ENCODE measurements at places on chromosomes 13 and 19.

DNA sequence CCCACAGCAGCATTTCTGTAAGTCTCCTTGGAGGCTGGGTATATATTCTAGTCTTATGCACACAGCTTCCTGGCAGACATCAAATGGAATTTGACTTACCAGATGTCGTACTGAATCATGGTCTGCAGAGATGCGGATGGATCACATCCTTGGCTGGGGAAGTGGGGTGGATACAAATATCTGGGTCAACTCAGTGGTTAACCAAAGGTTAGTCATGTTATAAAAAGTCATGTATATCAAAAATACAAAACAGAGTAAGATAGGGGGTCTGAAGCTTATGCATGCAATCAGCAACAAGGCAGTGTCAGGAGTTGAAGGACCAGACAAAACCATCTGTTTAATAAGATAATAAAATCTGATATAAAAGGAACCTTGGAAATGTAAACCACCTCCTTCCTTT lies 61.9 kb downstream of the WASF3 start:
- DNase-seq, result no peak

DNA sequence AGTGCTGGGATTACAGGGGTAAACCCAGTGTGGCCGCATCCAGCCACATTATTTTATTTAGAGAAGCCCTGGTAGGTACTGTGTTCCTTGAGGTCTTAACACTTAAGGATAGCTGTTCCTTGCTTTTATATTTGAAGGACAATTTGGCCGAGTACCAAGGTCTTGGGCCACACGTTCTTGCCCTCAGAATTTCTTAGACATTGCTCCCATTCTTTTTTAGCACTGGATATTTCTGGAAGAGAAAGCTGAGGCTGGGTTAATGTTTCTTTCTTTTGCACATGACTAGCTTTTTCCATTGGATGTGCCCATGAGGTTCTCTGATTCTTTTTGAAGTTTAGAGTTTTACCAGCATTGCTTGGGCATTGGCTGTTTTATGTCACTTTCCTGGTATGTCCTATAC lies 5.5 kb upstream of the RNF113B start:
- no peak for DNase-seq

GRCh38 chr13:59458908-59459579 lies 704.7 kb downstream of the DIAPH3 start:
- no peak for DNase-seq

- DNase-seq, result no peak
Observed at GRCh38 chr13:110194451-110194850, 112.5 kb downstream of the COL4A1 start.

DNA sequence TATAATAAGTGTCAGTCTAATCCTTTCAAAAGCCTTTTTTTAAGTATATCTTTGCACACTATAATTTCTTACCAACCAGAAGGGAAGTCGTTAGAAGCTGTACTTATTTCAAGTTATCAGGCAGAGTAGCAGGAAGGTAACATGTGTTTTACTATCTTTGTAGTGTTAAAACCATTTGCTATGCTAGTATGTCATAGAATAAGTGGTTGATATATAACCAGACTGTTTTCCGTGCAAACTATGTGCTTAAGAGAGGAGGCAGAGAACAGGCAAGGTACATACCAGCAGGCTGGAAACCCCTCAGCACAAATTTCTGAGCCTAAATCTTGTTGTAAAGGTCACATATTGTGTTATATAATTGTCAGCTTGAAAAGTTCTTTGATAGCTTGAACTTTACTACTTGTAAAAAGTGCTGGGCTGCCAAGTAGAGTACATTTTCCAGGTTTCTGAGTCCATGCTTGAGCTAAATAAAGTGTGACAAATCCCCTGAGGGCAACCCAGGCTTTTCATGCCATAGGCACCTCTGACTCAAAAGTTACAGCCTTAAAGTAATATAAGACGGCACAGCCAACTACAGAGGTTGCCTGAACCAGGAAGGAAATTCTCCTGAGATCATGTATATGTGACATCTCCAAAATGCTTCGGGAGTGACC lies 1297.4 kb downstream of the PCDH9 start:
- DNase-seq, result no peak

DNA sequence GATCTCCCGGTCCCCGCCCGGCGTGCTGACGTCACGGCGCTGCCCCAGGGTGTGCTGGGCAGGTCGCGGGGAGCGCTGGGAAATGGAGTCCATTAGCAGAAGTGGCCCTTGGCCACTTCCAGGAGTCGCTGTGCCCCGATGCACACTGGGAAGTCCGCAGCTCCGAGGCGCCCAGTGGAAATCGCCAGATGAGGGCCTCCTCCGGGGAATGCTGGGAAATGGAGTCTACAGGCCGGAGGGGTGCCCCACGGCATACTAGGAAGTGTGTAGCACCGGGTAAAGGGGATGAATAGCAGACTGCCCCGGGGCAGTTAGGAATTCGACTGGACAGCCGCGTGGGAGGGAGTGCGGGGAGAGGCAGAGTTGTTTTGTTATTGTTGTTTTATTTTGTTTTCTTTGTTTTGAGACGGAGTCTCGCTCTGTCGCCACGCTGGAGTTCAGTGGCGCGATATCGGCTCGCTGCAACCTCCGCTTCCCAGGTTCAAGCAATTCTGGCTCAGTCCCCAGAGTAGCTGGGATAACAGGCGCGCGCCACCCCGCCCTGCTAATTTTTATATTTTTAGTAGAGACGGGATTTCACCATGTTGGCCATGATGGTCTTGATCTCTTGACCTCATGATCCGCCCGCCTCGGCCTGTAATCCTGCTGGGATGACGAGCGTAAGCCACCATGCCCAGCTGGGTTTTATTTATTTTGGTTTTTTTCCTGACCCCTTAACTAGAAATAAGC lies 390 bp upstream of the PPP1R12C start:
- peak; percentile 96 for DNase-seq

DNA sequence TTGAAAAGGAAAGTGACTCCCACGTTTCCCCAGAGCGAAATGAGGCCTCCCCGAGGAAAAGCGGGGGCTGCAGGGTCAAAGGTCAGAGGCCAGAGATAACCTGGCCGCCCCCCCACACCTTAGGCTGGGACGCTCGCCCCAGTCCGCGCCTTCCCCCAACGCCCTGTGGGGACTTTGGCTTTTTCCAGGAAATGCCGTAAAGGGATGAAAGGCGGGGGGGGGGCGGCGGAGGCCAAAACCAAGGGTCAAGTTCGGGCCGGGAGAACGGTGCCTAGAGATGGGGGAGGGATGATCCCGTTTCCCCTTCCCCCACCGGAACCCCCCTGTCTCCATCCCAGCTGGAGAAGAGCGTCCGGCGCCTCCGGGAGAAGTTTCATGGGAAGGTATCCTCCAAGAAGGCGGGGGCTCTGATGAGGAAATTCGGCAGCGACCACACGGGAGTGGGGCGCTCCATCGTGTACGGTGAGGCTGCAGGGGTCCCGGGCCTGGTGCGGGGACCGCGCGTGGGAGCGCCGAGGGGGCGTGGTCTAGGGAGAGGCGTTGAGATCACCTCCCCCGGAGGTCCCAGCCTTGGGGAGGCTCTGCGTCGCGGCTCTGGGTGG lies 575 bp downstream of the SHFL start:
- no peak for DNase-seq

DNA sequence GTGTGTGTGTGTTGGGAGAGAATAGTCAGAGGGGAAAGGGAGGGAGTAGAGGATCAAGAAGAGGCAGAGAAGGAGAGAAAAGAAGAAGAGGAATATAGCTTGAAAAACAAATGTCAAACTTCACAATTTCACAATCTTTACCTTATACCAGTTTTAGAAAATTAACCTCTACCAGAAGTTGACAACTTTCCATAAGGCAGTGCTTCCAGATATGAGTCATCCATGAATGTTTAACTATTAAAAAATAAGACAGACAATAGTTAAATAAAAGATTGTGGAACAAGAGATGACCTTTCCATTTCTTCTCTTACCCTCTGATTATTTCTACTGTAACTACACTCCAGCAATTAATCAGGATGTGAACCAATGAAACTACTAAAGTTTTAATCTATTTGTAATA lies 229.4 kb downstream of the ITGBL1 start:
- no peak for DNase-seq

- no peak for DNase-seq
Observed at GRCh38 chr19:50258918-50259372, 55.5 kb downstream of the MYH14 start.

DNA sequence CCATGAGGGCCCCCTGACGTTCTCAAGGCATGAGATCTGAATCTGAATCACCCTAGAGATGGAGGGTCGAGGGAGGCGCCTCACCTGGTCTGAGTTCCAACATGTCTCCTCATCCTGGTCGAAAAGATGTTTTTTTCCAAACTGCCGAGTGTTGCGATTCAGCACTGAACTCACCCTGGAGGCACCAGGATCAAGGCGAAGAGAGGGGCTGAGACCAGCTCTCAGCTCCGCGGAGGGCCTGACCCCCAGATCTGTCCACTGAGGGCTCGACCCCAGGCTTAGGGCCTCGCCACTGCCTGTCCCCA lies 555 bp downstream of the NR2C2AP start:
- DNase-seq, result no peak

- no peak for DNase-seq
Observed at GRCh38 chr13:23690668-23691067, 120.5 kb downstream of the TNFRSF19 start.

GRCh38 chr13:35731471-35731870 lies 255.0 kb upstream of the MAB21L1 start:
- DNase-seq, result no peak

GRCh38 chr19:40249781-40250180 lies 23.3 kb upstream of the CCNP start:
- DNase-seq, result no peak

DNA sequence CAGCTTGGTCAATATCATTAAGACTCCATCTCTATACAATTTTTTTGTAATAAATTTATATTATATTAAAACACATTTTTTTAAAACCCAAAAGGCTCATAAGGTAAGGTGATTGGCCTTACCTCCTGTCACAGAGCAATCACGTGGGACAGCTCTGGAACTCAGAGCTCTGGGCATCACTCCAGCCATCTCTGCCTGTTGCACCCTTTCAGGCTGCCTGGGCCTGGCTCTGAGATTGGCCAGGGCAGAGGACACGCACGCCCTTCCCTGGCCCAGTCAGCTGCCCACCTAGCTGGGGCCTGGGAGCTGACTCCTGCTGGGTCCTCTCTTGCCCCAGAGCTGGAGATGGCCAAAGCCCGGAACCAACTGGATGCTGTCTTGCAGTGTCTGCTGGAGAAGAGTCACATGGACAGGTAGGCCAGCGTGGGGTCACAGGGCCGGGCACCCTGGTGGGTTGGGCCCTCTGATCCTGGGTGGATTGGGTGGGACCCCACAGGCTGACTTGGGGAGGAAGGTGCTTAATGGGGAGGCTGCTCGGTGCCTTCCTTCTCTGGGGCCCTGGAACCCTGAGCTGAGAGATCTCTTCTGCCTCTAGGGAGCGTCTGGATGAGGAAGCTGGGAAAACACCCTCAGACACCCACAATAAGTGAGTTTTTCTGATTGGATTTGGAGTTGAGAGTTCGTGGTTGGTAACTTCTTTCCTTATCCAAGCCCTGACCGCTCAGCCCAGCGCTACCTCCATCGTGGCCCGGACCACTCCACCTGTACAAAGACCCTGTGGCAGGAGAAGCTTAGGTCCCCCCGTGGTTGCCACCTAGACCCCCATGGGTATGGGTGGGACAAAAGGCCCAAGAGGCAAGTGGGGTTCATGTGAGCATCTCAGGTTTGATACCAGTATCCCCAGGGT lies 3.7 kb downstream of the LIN37 start:
- no peak for DNase-seq

DNA sequence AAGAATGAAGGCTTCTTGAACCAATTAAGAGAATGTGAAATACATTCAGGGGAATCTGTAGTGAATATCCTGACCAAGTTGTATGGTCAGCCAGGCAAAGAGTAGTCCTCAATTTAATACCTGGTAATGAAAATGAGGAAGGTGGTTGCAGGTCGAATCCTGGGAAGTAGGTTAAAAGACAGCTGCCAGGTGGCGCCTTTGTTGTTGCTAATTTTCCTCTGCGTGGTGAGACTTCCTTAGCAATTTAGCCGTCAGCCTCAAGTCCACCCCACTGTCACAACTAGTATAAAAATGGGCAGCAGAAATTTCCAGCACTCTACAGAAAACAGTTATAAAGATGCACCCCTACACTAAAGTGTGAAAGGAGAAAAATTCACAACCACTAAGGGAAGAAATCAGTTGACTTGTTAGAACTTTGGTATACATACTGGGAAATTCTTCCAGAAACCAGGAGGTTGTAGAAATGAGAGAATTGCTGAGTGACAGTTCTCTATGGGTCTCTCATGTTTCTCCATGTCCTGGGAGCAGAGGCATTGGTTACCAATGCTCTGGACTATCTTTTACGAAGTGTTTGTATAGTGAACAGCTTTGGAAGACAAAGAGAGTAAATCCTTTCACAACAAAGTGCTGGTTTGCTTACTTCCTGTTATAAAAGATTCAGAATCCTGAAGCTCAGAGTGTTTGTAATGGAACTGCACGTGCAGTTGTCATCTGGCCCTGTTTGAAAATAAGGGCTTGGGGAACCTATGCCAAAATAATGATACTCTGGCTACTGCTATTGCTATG lies 235.9 kb downstream of the NHLRC3 start:
- peak; percentile 11 for DNase-seq

GRCh38 chr13:56864451-56864850 lies 276.3 kb upstream of the PRR20A start:
- no peak for DNase-seq

- DNase-seq, result no peak
Observed at GRCh38 chr13:41641429-41641828, 184.1 kb downstream of the RGCC start.

DNA sequence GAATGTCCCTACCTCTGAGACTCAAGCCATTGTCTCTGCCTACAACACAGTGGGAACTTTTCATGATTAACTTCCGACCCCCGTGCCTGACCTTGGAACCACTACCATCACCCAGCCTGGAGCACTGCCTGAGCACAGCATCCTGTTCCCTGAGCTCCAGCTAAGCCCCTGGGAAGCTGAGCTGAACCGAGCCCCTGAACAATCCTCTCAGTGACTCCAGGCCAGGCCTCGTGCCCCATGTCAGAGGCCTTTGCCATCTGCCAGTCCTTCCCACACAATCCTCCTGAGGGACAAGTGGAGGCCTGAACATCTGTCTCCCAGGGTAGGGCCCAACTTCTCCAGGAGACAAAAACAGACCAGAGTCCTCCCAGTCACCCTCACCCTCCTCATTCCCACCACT lies 17.5 kb downstream of the CEACAM3 start:
- no peak for DNase-seq

DNA sequence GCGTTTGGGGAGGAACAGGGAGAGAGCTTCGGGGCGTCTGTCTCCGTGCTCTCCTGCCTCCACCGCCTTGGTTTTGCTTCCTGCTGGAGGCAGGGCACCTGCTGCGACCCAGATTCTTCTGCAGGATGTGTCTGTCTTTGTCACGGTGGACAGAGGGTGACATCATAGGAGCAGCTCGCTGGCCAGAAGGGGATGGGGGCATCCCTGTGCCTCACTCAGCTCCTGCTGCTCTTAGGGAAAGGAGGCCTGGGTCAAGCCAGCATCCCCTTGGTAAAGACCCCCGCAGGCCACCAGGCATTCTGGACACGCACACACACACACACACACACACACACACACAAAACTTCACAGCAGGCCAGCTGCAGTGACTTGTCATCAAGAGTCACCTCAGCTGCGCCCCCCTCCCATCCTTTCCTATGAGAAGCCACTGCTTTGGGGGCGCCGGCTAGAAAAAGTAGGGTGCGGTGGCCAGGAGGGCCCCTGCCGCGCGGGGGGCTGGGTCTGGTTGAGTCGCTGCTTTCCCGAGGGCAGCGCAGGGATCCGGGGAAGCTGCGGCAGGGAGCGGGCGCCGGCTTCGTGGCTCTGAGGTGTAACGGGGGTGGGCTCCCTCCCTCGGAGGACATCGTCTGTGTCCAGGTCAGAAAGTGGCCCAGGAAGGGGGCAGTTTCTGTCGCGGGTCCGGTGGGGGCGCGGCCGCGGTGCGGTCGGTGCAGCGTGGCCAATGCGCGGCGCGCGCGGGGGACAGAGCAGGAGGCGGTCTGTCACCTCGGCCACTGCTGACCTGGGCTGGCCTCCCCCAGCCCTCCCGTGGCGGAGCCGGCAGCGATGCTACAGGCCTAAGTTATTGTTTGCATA lies 15.8 kb upstream of the NPAS1 start:
- DNase-seq, result no peak
